ENCODE measurements at places on chromosomes 11 and 22.

- no peak for DNase-seq
These were observed at the start of gene WNT11 for GRCh38 chr11:76206327-76207081. Gene WNT11 (minus strand): TSS chr11:76206502. CDS start chr11:76206407, 95 bp downstream.

DNA sequence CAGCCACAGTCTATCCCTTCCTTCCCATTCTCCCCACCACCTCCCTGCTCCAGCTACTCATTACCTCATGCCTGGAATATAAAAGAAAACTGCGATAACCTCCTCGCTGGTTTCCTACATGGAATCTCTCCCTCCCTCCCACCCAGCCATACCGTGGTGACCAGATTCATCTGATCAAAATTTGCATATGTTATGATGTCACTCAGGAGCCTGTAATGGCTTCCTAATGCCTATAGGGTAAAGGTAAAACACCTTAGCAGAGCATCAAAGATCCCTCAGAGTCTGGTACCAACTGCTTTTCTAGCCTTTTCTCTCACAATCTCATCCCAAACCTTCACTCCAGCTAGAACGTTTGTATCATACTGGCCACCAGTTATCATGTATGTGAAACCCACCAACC, 19.6 kb downstream of the RTN4RL2 start:
- no peak for DNase-seq

GRCh38 chr11:117702946-117703598, 93.9 kb downstream of the DSCAML1 start:
- DNase-seq = no peak

- no peak for DNase-seq
These were observed 18.2 kb downstream of the ST14 start for GRCh38 chr11:130177782-130178181.

- no peak for DNase-seq
These were observed 1.0 kb downstream of the ADAMTS15 start for GRCh38 chr11:130449310-130449990.

- no peak for DNase-seq
These were observed 85.2 kb upstream of the ARHGAP20 start for GRCh38 chr11:110797453-110797852.

DNA sequence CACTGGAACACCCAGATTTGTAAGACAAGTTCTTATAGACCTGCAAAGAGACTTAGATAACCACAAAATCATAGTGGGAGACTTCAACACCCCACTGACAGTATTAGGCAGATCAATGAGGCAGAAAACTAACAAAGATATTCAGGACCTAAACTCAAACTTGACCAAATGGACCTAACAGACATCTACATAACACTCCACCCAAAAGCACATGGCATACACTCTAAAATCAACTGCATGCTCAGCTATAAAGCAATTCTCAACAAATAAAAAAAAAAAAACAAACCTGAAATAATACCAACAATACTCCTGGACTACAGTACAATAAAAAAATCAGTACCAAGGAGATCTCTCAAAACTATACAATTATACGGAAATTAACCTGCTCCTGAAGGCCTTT, 115.0 kb downstream of the FDX1 start:
- no peak for DNase-seq

DNA sequence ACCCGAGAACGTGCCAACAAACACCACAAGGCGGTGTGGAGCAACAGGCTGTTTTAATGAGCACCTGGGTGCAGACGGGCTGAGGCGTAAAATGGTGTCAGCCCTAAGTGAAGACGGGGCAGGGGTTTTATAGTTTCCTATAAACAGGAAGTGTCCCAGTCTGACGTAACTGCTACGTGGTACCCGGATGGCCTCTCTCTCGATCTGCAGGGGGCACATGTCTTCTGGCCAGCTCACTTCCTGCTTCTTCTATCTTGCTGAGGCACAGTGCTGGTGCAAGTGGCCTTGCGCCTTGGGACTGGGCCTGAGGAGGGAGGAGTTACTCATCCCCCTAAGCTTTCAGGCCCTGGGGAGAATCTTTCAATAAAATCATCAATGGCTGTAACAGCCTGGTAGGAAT, 20.9 kb downstream of the OOSP3 start:
- no peak for DNase-seq

DNA sequence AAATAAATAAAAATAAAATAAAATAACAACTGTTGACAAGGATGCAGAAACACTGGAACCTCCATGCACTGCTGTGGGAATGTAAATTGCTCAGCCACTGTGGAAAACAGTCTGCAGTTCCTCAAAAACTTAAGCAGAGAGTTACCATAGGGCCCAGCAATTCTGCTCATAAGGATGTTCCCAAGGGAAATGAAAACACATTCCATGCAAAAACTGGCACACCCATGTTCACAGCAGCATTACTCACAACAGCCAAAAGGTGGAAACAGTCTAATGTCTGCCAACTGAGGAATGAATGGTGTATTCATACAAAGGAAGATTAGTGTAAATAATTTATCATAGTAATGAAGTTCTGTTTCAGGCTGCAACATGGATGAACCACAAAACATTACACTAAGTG, 3.2 kb upstream of the KRTAP5-10 start:
- DNase-seq = no peak

Data from thoracic aorta (tissue), 2 donors.